ENCODE measurements at places on chromosomes 7 and 10.
A peak's percentile ranks its signal among the peaks of the same experiment; 100 is the strongest.

GRCh38 chr10:69495666-69496065, 44.4 kb downstream of the TSPAN15 start:
- DNase-seq = no peak

DNA sequence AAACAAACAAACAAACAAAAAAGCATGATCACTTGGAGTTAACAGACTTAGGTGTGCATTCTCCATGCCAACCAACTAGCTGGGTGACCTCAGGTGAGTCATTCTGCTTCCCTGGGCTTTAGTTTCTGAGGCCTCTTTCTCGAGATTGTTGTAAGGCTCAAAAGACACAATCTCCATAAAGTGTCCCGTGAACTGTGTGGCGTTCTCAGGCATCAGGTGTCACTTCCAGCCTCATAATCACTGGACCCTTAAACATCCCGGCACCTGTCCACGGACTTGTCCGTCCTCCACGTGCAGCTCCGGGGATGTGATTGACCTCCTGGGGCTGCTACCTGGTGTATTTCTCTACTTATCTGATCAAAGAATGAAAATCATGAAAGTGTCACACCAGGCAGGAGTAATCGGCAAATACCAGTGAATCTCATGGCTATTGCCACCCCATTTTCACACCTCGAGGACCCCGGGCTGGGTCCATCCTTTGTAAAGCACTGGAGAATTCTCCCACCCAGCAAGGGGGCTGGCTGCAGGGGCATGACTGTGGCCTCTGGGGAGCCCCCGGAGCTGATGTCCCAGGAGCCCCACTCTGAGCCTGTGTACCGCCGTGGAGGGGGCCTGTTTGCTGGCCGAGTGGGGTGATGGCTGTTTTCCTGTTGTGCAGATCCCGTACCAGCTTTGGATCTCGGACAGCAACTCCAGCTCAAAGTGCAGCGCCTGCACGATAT, 189.8 kb upstream of the SH2B2 start:
- DNase-seq = no peak

- no peak for DNase-seq
Measured at GRCh38 chr10:53601260-53601875, 828.8 kb upstream of the MBL2 start.

GRCh38 chr7:47104206-47104549, 477.7 kb downstream of the TNS3 start:
- no peak for DNase-seq

GRCh38 chr10:34580214-34580613, 234.9 kb downstream of the PARD3 start:
- no peak for DNase-seq

GRCh38 chr7:140292438-140292837, 105.9 kb downstream of the SLC37A3 start:
- DNase-seq = no peak

- peak; percentile 78 for DNase-seq
Measured at GRCh38 chr10:62373995-62374861, at the start of gene ZNF365. Gene ZNF365 (plus strand): TSS chr10:62374369. CDS start chr10:62376194, 1,825 bp downstream.

- DNase-seq = no peak
Measured at GRCh38 chr7:148607151-148607661, 16.6 kb downstream of the C7orf33 start.

DNA sequence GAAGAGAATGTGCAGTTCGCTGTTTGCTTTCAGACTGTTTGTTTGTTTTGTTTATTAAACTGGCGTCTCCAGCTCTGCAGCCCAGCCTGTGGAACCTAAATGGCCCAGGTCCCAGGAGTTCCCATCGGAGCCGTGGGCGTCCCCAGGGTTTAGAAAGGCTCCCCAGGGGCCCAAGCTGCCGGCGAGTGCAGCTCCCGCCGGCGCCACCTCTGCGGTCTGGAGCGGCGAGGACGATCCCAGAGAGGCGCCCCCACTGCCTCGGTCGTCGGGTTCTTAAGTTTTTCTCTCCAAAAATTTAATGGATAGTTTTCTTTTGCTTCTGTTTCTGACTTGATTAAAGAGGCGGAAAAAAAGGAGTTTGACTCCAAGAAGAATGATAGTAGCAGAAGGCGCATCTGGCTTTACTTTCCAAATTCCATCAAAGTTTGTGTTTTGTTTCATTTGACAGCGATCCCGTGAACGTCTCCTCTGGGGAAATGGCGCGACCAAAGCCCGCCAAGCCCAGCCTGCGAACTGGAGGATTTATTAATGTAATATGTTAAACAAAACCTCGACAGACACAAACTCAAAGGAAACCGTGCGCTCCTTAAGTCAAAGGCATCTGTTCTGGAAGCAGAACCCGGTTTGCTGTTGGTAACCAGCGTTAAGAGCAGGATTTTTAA, 718 bp upstream of the FZD1 start:
- DNase-seq = no peak

- no peak for DNase-seq
Measured at GRCh38 chr10:105644091-105644490, 1003.0 kb downstream of the SORCS3 start.

DNA sequence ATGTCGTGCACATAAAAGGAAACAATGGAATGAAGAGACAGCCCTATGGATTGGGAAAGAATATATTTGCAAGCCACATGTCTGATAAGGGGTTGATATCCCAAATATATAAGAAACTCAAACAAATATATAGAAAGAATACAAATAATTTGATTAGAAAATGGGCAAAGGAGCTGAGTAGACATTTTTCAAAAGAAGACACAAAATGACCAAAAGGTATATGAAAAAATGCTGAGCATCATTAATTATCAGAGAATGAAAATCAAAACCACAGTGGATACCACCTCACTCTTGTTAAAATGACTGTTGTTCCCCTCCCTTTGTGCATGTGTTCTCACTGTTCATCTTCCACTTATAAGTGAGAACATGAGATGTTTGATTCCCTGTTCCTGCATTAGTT, 175.3 kb downstream of the CNTNAP2 start:
- no peak for DNase-seq
